Renal cortical epithelial cell (primary cell): ENCODE measurements at places on chromosomes 1 and 21. TPM values are rescaled to one million over a fixed set of nuclear protein-coding genes. Genes with fewer than 3 reads are reported as not detected.

Gene APCS
- not detected in 2 replicates for total RNA-seq

GRCh38 chr1:11023201-11023600, 10.7 kb downstream of the TARDBP start:
- DNase-seq, result no peak

Gene MTARC1
- 4.0 and 5.0 TPM in 2 replicates for total RNA-seq

- DNase-seq, result peak; percentile 36
These were observed 355.0 kb upstream of the DUSP10 start for GRCh38 chr1:222096883-222097282.

Gene FGR
- total RNA-seq, result 0.10 TPM in 1 of 2 replicates, not detected in the other

DNA sequence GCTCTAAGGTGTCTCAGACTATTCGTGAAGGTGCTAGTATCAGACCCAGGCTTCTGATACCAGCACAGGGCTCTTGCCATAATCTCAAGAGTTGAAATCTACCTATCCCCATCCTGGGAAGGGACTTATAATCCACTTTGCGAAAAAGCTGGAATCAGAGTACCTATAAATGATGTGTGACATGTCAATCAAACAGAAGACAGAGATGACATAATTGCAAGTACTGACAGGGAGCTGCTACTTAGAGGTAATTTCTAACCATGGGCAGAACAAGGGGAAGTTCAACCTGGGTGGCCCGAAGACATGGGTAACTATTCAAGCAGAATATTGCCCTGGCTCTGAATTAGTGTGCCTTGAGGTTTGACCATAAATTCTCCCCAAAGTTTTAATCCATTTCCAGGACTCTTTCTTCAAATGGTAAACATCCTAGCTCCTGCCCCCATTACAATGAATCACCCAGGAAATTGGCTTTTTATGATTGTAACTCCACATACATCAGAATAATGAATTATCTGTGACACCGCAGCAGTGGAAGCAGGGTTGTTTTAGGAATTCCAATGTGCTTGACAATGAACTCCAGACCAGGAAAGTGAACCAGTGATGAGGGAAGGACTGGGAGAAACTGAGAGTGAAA, 37.2 kb downstream of the KANK4 start:
- DNase-seq, result no peak

- DNase-seq, result no peak
These were observed 12.5 kb downstream of the TMEM81 start for GRCh38 chr1:205071801-205072200.

DNA sequence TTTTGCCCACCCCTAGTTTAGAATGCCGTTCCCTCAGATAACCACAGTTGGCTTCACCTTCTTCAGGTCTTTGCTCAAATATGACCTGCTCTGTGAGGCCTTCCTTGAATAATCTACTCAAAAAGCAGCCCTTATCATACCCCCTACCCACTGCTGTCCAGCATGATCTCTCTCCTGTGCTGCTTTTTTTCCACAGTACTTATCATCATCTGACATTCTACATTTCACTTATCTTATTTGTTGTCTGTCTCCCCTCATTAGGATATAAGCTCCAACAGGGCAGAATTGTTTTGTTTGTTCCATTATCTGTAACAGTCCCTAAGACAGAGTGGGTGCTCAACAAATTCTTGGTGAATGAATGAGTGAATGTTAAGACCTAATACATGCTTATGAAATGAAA, 18.1 kb downstream of the USP24 start:
- no peak for DNase-seq

DNA sequence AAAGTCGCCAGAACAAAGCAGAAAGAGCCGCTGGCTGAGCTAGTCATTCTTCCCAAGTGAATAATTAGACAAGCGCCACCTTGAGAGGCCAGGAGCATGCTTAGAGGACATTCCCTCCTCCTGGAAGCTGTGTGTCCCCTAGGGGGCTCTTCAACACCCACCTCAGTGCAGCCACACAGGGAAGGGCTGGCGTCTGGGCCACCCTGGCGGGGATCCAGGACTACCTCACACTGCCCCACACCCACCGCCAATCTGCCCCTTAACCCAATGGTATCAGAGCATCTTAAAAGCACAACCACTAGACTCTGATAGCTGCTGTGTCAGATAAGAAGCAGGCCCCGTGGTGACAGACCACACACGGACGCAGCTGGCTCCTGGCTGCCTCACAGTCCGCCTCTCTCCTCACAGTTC, 24.9 kb downstream of the SETD4 start:
- DNase-seq, result peak; percentile 64

Gene CFAP74
- not detected in 2 replicates for total RNA-seq

- no peak for DNase-seq
These were observed 6.5 kb upstream of the ITLN1 start for GRCh38 chr1:160891474-160891873.

- DNase-seq, result peak; percentile 70
These were observed 23.4 kb downstream of the SPSB1 start for GRCh38 chr1:9316080-9316444.

Gene SPRR4
- total RNA-seq, result not detected in 2 replicates

GRCh38 chr1:35175602-35176001, 17.3 kb downstream of the SFPQ start:
- DNase-seq, result no peak

Gene ELF3
- 277 and 307 TPM in 2 replicates for total RNA-seq

DNA sequence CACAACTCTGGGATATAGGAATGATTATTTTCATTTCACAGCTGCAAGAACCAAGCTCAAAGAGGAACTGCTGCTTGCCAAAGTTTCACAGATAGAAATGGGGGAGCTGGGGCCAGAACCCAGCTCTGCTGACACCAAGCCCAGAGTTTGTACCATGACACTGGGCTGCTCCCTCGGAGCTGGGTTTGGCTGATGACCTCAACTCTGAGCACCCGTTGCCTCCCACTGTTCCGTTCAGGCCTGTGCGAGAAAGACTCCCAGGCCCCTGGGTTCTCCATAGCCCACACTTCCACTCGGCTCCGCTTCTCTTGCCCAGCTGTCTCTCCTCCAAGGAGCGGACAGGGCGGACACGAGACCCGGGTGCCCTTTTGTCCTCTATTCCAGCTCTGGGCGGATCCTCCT, 55.2 kb downstream of the NGF start:
- DNase-seq, result no peak

Gene SYT2
- total RNA-seq, result 0.05 TPM in 1 of 2 replicates, not detected in the other

- DNase-seq, result no peak
These were observed 979.2 kb downstream of the MRPL39 start for GRCh38 chr21:24628046-24628445.

DNA sequence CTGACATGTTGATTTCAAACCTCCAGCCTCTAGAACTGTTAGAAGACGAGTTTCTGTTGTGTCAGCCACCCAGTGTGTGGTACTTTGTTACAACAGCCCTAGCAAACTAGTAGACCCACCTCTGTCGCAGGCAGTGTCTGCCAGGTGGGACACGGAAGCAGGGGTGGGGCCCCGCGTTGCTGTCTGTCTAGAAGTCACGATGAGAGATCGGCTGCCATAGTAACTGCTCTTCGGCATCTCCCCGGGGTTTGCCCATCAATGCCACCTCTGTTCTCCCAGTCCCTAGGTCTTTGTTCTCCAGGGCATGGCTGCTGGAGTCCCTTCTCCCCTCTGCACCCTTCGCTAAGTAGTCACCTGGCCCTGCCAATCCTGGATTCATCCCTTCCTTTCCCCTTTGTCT, 15.2 kb upstream of the CLSTN1 start:
- no peak for DNase-seq

DNA sequence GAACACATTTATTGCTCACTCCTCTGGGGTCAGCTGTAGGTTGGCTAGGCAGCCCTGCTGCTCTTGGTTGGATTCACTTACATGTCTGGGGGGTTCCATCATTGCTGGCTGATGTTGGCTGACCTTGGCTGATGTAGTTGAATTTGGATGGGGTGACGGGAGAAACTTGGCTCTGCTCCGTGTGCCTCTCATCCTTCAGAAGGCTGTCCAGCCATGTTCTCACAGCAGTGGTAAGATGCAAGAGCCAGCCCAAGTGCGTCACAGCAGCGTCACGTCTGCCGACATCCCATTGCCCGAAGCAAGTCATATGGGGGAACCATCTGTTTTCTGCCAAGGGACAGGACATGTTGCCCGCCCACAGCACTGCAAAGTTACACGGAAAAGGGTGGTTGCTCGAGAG, 613.5 kb downstream of the MATN1 start:
- no peak for DNase-seq

Gene ANGPTL1
- 0.60 TPM in 1 of 2 replicates, not detected in the other for total RNA-seq

Gene ARTN
- 0.40 and 3.0 TPM in 2 replicates for total RNA-seq

DNA sequence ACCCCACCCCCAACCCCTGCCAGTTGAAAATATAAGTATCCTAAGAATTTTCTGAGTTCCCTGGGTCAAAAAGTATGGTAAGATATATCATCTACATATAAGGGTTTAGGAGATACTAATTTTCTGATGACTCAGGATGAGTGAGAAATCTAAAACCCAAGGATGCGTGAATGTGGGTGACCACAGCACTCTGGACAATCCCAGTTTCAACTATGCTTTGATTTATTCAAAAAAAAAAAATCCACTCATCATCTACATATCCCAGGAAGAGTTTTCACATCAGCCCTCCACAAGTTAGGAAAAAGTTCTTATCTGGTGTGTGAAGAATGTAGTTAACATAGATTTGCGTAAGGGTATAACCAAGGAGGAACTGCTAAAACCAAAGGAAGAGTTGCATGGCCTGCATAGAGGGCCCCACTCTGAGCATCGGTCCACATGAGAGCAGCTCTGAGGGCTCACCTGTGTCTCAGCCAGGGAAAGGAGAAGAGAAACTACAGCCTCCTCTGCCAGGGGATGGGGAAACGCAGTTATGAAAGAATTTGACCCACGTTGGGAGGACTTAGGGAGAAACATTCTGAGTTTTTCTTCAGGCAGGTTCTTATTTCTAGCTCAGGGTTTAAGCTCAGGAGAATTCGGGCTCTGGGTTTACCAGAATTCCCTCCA, 18.8 kb downstream of the LAMB3 start:
- DNase-seq, result peak; percentile 83

DNA sequence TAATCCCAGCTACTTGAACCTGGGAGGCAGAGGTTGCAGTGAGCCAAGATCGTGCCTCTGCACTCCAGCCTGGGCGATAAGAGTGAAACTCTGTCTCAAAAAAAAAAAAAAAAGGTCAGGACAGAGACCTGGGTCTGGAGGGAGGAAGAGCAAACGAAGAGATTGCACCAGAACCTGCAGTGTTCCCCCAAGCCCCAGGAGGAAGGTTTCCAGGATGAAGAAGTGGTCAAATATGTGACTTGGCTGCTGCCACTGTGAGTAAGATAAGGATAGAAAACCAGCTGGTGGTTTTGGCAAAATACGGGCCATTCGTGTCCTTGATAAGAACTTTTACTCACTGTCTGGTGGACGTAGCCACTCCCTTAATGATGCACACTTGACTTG, 42.2 kb downstream of the CLDN14 start:
- DNase-seq, result no peak

DNA sequence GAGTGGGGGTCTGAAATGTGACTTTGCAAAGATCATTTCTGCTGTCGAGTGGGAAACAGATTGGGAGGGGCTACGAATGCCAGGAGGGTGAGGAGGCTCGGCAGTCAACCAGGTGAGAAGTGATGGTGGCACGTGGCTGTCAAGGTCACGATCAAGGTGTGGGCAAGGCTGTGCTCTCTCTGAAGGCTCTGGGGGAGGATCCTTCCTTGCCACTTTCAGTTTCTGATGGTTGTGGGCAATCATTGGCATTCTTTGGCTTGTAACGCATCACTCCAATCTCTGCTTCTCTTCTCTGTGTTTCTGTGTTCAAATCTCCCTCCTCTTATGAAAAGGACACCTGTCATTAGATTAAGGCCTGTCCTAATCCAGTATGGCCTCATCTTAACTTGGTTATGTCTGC, 6.1 kb upstream of the SPSB1 start:
- DNase-seq, result no peak

Gene ANXA9
- 0.30 and 1.6 TPM in 2 replicates for total RNA-seq

DNA sequence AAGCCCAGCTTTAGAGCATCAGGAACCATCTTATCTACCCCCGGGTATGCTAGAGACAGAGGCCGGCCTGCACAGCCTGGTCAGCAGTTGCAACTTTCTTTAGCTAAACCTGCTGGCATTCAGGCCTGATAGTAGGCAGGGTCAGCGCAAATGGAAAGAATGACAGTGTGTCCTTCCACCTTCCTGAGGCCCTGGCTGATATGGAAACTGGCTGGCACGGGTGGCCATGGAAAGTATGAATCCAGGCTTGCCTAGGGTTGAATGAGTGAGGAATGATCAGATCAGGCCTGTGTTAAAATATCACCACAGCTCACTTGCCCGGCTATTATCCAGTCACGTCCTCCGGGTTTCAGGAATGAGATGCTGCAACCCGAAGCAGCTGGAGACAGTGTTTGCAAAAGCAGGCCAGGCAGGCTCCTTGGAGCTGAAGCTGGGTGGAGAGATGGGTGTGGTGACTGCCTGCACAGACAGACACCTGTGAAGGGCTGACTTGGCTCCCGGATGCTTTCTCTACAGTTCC, 34.7 kb downstream of the RCAN1 start:
- no peak for DNase-seq

DNA sequence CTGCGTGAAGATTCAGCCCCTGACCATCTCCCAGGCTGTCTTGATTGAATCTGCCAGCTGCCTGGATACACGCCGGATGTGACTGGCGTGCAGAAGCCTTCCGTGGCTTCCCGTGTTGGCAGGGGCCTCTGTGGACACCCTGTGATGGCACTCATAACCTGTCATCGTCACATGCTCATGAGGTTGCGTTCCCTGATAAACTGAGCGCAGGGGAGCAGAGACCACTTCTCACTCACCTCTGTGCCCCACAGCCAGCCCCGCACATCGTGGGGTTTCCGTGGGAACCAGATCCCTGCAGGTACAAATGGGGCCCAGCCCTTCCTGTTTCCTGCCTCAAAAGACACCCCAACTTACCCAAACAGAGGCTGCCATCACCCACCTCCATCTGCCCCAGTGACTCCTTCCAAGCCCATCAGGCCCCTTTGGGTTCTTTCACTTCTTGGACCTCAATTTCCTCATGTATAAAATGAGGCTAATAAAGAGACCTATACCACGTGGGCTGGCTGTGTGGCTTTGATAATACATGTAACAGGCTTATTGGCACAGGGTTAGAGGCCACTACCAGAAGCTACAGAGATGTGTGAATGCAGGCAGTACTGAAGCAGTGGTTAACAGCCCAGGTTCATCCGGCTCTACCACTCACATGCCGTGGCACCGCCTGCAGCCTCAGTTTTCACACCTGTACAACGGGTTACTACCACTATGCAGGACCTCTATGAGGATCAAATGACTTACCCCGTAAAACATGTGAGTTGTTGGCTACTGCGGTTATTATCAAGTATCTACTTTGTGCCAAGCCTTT, 23.6 kb downstream of the HTR6 start:
- DNase-seq, result no peak

DNA sequence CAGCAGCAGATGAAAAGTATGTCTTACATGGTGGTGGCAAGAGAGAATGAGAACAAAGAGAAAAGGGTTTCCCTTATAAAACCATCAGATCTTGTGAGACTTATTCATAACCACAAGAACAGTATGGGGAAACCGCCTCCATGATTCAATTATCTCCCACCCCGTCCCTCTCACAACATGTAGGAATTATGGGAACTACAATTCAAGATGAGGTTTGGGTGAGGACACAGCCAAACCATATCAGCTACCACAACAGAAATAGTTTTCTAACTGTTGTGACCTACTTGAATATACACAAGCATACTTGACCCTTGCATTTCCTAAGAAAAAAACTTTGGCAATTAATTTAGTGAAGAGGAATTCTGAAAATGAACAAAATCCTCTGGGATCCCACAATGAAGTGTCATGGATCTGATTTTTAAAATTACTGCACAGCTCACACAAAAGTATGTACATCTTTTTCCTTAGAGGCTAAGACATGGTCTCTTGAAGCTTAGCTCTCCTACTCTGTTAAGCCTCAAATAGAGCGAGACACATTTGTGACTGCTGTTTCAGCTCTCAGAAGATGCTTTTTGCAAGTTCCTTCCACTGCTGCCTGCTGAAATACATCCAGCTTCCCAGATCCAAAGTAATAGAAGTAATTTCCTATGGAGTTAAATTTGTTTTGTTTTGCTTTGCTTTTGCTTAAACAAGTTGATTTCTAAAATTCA, 265.8 kb downstream of the DPYD start:
- DNase-seq, result no peak
